ENCODE measurements at places on chromosomes 12 and 14.

DNA sequence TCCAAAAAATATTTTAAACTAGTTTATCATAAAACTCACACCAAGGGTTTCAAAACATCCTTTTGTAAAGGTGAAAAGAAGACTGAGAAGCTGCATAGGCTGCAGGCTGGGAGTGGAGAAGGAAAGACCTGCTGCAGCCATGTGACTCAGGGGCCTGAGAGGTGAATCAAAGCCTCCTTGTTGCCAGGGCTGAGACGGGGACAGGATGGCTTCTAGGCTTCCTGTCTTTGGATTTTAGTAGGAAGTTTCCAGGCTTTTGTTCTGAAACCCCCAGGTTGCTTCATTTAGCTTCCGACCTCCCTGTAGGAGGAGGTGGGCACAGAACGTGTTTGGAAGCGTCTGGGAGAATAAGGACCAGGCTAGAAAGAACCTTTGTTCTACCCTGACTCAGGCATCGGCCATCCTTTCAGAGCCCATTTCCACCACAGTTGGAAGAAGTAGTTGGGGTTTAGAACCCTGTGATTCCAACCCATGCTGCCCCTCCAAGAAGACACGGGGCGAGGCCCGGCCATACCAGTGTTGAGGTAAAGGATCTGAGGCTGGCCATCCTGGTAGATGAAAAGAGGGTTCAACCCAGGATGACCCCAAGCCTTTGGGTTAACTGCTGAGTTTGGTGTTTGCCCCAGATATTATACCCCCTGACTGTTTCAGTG lies 122.4 kb downstream of the SLC25A47 start:
- no peak for DNase-seq

DNA sequence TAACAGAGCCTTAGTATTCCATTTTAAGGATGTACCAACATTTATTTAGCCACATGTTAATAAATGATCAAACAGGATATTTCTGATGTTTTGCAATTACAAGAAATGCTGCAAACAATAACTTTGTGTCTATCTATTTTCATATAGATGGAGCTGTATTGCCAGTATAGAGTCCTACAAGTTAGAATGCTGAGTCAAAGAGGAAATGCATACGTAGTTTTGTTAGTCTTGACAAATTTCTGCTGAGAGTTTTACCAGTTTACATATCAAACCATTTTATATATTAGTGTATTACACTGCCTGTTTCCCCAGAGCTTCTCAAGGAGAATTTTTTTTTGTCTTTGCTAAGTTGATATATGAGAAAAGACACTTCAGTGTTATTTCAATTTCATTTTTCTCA lies 541.7 kb downstream of the SLC16A7 start:
- no peak for DNase-seq

DNA sequence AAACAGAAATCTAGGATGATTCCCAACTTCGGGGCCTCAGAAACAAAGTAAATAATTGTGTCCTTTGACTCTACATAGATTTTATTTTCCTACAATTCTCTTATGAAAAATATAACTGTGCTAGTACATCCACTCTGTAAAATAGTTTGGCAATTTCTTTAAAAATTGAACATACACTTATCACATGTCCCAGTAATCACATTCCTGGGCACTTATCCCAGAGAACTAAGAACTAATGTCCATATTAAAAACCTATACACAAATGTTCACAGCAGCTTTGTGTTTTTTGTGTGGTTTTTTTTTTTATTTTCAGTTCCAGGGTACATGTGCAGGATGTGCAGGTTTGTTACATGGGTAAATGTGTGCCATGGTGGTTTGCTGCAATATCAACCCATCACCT lies 99.0 kb downstream of the KCNH5 start:
- no peak for DNase-seq

DNA sequence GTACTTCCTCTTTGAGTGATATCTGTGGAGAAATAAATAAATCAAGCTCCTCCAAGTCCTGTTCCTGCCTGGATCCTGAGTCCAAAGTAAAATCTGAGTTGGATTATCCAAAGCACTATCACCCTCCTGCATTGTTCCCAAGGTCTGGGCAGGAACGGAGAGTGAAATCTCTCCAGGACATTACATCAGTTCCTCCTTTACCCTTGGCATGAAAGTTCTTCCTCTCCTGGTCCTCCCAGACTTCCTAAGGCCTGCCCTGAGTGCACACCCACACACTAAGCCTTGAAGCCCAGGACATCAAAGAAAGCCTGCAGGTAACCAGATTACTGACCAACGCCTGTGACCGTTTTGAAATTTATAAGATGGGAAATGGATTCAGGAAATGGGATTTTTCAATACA lies 206.8 kb upstream of the BCL2L14 start:
- no peak for DNase-seq

DNA sequence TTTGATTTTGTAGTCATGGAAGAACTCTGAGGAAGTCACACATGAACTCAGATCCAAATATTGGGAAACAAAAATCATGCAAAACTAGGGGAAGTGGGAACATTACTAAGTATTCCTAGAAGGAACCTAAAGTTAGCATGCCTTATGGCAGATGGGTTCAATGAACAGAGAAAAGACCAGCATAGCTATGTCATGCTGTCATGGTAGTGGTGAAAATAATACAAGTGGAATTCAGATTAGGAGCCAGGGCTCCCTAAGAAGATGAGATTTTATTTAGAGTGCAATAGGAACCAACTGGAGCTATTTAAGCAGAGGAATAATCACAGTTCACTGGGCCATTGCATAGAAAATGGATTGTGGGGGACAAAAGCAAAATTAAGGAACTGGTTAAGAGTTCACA lies 134.0 kb downstream of the DIO2 start:
- DNase-seq: no peak

DNA sequence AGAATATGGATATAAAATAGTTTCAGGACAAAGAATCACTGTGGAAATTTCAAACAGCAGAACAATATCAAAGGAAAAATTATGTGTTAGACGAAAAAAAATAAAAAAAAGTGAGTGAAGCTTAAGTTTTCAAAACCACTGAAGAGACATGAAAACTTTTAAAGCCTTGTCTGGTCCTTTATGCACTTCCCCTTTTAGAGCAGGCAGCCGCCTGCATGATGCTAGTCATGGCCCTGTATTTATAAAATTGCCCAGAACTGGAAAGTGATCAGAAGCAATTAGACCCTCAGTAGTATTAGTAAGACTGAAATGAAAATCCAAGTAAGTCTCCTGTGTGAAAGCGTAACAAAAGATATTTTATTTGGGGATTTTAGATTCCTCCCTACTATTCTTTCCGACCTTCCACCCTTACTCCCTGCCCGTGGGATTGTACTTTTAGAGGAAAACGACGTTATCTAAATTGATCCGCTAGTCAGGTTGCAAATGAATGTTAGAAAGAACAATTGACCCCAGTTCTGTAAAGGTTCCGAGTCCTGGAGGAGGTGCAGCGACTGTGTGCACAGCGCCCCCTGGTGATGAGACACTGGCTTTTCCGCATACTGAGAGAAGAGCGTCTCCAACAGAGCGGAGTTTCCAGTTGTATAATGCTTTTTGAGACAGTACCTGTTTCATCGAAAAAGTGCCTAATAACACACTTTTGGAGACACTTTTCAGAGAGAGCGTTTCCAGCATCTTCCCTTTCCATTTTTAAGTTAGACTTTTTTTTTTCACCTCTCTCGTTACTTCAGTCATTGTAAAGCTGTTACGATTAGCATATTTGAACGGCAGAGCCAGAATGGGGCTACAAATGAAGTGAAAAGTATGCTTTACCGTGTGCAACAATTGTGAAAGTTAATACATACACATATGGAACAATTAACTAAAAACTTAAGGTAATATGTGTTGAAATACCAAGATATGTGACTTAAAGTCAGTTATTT lies 12.4 kb downstream of the MGST1 start:
- no peak for DNase-seq

- DNase-seq: no peak
These were observed 72.4 kb downstream of the RASSF3 start for GRCh38 chr12:64682572-64683277.

- DNase-seq: no peak
These were observed 73.9 kb upstream of the PAWR start for GRCh38 chr12:79764641-79765040.

GRCh38 chr12:34397591-34398365 lies 375.5 kb downstream of the ALG10 start:
- DNase-seq: no peak

DNA sequence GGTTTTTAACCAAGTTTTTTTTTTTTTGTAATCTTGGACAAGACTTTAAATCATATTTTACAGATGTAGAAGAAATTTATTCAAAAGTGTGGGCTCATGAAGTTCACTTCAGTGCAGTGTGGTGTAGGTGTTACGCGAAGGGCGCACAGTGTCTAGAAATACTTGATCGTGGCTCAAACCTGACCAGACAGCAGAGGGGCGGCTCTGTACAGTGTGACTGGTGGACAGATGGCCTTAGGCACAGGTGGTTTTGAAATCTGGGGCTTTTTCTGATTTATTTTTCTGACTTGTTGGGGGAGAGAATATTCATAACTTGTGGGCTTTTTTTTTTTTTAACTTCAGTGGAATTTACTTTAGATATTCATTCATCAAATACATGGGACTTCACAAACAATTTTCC lies 179.2 kb downstream of the PELI2 start:
- no peak for DNase-seq

DNA sequence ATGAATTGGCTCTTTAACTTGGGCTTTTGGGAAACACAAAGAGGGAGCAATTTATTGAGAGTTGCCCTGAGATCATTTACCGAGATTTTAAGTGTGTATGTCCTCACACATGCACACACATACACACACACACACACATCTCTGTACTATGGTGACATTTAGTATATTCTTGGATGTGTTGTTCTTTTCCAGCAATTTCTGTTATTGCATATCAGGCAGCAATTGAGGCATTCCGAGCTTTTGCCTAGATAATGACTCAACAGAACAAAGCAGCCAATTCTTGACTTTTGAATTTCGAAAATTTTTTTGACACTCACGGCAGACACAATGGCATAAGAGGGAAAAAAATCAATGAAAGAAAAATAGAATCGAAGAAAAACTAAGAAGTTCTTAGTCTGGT lies 248.5 kb downstream of the DUSP6 start:
- DNase-seq: no peak

- no peak for DNase-seq
These were observed 1.1 kb downstream of the PDE3A start for GRCh38 chr12:20369305-20370013.
